ENCODE measurements at places on chromosomes 11 and 22.
A peak's percentile ranks its signal among the peaks of the same experiment; 100 is the strongest.

DNA sequence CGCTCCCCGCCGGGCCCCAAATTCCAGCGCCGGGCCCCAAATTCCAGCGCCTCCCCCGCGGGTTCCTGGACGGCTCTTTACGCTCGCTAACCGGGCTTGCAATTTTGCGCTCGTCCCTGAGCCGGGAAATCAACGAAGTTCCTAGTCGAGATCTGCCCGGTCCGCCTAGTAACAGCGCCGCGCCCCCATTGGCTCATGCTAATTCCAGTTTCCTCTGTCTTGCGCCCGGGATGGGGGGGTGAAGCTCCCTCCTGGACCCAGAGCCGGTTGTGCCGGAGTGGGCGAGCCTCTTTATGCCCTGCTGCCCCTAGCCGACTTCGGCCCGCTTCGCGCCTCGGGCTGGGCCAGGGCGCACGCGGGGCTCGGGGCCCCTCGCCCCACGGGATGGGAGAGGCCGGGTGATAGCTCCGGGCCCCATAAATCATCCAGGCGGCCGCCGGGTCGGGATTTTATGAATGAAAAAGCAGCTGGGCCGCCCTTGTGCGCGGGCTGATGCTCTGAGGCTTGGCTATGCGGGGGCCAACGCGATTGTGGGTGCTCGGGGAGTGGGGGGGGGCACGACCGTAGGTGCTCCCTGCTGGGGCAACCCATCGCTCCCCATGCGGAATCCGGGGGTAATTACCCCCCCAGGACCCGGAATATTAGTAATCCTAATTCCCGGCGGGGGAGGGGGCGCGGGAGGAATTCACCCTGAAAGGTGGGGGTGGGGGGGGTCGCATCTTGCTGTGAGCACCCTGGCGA, 1.8 kb upstream of the CCND1 start:
- peak; percentile 99 for DNase-seq

DNA sequence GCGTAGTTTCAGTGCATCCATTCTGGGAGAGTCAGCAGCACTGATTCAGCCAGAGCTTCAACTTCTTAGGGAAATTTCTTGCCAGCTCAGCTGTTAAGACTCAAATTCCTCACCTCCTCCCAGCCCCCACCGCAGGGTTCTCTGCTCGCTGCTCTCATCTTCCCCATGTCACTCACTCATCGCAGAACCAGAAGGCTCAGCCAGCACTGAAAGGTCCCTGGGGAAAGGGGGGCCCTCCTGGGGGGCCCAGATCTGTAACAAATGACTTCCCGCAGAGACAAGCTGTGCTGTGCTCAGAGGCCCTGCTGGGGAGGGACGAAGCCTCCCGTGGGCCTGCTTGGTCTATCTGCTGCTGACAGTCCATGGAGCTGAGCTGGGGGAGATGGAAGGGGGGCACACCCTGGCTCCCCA, 220.6 kb downstream of the NTM start:
- peak; percentile 74 for DNase-seq

GRCh38 chr11:64207256-64208085, 950 bp downstream of the FERMT3 start:
- DNase-seq = peak; percentile 78

DNA sequence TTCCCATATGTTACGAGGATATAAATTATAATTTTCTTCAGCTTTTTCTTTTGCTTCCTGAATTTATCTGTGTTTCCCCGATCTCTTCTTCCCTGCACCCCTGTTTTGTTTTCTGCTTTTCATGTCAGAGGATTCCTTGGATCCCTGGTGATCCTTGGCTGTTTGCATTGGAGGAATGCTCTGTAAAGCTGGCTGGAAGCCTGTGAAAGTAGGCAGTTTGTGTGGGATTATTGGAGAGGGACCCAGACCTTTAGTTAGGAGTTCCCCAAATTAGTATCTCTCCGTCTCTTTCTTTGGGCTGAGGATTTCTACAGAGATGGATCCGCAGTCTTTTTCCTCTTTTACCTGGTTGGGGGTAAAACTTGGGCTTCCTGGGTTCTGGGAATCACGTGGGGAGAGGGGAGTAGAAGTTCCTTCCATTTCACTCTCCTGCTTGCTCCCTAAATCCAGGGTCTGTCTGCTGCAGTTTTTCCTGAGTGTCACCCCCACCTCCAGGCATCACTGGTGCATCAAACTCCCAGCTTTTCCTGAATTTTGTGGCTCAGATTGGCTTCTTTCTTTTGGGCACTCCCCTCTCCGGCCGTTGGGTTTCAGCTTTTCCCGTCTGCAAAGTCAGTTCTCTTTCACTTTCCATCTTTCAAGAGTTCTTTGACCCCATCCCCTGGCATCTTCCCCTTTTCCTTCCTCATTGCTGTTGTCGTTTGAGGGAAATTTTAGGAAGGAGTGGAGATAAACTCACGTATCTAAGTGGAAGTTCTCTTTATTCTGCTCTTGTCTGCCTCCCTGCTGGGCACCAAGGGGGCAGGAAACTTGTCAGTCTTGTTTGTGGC, 79.1 kb upstream of the ALX4 start:
- DNase-seq = no peak

GRCh38 chr11:123174196-123175183, 20.6 kb downstream of the CLMP start:
- DNase-seq = peak; percentile 80

DNA sequence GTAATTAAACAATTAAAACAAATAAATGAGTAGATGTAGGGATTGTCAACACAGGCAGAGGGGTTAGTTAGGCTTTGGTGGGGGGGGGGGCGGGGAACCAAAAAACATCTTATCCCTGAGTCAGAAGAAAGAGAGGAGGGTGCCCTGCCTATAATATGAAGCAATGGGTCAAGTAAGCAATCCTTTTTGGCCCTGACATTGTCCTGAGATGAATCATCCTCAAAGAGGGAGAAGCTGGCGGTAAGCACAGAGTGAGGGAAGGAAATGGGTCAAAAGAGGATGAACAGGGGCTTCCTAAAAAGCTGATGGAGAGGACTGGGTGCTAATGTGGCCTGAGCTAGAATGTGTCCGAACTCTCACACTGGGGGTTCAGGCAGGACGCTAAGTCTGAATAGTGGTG, 4.7 kb downstream of the OLFML1 start:
- no peak for DNase-seq

GRCh38 chr22:16974298-16975084, 33.5 kb downstream of the GAB4 start:
- DNase-seq = peak; percentile 12

DNA sequence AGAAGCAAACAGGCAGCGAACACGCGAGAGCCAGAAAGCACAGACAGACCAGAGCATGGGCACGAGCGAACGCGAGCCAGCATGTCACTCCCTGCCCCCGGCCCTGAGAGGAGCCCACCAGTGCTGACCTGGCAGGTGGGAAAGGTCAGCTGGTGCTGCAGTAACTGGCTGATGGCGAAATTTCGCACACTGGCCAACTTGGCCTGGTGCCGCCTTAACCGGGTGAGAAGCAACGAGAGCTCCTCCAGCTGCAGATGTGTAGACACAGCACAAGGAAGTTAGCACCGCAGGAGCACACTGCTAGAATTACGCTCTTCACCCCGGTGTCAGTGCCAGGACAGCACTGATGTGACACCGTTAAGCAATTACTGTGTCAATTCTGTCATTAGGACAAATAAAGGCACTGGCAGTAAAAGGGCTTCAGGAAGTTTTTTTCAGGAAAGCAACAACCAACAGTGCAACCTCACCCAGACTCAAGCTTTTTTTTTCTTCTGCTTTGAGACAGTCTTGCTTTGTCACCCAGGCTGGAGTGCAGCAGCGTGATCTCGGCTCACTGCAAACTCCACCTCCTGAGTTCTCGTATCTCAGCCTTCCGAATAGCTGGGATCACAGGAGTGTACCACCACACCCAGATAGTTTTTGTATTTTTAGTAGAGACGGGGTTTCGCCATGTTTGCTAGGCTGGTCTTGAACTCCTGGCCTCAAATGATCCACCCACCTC, 76.8 kb downstream of the C11orf58 start:
- no peak for DNase-seq

GRCh38 chr11:66178871-66179270, 89.6 kb upstream of the RAB1B start:
- no peak for DNase-seq

- DNase-seq = no peak
Observed at GRCh38 chr22:35986088-35986487, 42.5 kb downstream of the RBFOX2 start.

DNA sequence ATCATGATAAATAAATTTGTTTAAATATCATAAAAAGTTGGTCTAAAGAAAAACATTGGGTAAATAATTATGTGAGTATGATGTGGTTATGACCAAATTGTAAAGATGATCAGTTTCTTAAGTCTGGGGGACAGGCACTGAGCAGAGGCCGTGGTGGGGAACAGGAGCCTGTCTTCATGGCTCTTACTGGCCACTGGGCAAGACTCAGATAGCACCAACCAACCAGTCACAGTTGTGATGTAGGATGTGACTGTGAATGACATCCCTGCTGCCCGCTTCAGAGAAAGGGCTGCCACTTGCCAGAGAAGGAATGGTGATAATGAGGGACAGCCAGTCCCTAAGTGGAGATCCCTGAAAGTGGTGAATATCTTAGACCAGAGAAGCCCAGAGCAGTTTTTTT, 7.0 kb downstream of the PTPRJ start:
- DNase-seq = no peak

DNA sequence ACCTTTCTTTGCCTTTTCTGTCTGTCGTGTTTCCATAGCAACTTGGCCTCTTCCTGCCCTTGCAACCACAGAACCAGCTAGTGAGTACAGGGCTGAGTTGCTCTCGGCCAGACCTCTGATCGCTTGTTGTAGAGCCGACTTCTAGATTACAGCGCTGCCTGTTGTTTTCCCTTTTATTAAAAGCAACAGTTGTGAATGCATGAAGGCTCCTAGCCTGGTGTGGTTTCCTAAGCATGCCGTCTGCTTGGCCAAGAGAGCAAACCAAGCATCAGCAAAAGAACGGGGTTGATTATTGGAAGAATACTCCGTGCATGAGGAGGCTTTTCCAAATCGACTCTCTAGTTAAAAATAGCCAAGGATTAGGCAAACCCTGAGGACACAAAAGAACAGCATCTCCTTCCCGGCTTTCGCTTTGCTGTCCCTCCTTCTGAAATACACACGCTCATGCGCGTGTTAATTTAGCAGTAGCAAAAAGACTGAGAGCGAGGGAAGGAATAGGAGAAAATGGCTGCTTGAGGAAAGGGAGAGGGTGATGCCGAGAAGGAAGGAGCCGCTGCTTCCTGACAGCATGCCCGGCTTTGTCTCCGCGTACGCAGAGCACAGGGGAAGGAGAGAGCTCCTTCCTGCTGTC, 71.5 kb upstream of the TTC12 start:
- DNase-seq = no peak

- DNase-seq = no peak
Observed at GRCh38 chr22:45995405-45996101, 18.6 kb upstream of the WNT7B start.

- DNase-seq = no peak
Observed at GRCh38 chr11:11981364-11981763, 27.1 kb downstream of the DKK3 start.
